Stomach (tissue), 19 donors: ENCODE measurements at places on chromosomes 2 and 18. TPM values are rescaled to one million over a fixed set of nuclear protein-coding genes. Genes with fewer than 3 reads are reported as not detected.

Gene DLGAP1
- 7.0 TPM for total RNA-seq

GRCh38 chr2:234631646-234632514, 135.0 kb upstream of the ARL4C start:
- H3K27ac ChIP-seq, result no peak overlapping the region
- DNase-seq, result no peak
- H3K4me1 ChIP-seq, result peaks cover 7% of the 10 kb centered on the region
- H3K4me3 ChIP-seq, result no peak overlapping the region
- peaks cover 6% of the 10 kb centered on the region for H3K27me3 ChIP-seq

DNA sequence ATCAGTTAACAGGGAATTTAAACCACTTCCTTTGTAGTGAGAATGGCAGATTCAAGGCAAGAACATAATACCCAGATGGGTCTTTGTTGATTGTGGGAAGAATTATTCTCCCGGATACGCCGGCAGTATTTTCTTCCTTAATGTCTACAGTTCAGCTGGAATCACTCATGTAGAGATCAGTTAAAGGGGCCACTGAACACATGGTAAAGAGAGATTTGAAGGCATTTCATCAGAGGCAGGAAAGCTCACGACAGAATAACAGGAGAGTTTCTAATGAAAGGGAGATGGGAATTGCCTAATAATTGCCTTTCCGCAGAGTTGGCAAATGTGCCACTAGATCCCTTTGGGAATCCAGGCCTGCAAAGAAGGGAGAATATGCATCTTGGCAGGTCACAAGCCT, 327.7 kb upstream of the ZNF804A start:
- no peak overlapping the region for H3K4me3 ChIP-seq
- H3K27me3 ChIP-seq, result no peaks in the 10 kb centered on the region
- no peaks in the 10 kb centered on the region for H3K36me3 ChIP-seq
- DNase-seq, result peak; percentile 3
- H3K4me1 ChIP-seq, result no peaks in the 10 kb centered on the region

- no peak for DNase-seq
- H3K4me3 ChIP-seq, result no peak overlapping the region
- H3K36me3 ChIP-seq, result no peaks in the 10 kb centered on the region
- H3K27ac ChIP-seq, result no peak overlapping the region
- no peaks in the 10 kb centered on the region for H3K27me3 ChIP-seq
- H3K4me1 ChIP-seq, result no peaks in the 10 kb centered on the region
Observed at GRCh38 chr2:61769093-61769675, 84.7 kb downstream of the FAM161A start.

Gene CROCC2
- not detected for total RNA-seq

Gene ALLC
- not detected for total RNA-seq

GRCh38 chr2:74502147-74502719, 2.8 kb upstream of the LBX2 start:
- DNase-seq, result peak; percentile 68
- H3K36me3 ChIP-seq, result peaks cover 6% of the 10 kb centered on the region

- H3K27me3 ChIP-seq, result no peaks in the 10 kb centered on the region
- DNase-seq, result peak; percentile 85
- no peaks in the 10 kb centered on the region for H3K36me3 ChIP-seq
- H3K4me1 ChIP-seq, result no peaks in the 10 kb centered on the region
- H3K4me3 ChIP-seq, result no peak overlapping the region
Observed at GRCh38 chr18:434410-434809, 66.1 kb downstream of the COLEC12 start.

DNA sequence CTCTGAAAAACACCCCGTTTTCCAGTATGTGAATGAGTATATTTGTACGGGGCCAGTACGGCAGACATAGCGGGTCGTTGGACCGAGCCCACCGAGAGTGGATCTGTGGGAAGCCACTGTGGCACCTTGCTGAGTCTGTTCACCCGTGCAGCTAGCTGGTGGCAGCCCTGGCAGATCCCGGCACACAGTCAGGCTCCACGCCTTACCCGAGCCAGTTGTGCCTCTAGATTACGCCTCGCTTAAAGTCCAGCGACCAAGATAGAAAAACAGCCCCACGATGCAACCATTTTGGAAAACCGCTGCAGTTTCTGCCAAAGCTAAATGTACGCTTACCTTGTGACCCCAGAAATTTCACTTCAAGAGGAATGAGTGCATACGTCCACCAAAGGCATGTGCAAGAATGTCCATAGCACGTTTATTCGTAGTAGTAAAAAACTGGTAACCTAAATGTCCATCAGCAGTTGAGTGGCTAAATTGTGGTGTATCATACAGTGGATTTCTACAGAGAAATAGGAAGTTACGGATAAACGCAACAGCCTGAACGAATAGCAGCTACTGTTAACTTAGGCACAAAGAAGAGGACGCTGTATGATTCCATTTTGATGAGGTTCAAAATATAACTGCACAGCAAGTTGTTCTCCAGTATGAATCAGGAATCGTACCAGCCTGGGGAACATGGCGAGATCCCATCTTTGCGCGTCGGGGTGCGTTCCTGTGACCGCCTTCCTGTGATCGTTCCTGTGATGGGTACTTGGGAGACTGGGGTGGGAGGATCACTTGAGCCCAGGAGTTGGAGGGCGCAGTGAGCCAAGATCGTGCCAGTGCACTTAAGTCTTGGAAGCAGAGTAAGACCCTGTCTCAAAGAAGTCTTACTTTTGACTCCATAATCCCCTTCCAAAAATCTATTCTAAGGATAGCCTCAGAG, 688 bp upstream of the WDR33 start:
- peak overlapping the region; percentile 77 for H3K4me3 ChIP-seq
- H3K27me3 ChIP-seq, result no peaks in the 10 kb centered on the region
- DNase-seq, result peak; percentile 12
- peaks cover 41% of the 10 kb centered on the region for H3K4me1 ChIP-seq
- no peaks in the 10 kb centered on the region for H3K36me3 ChIP-seq
- H3K27ac ChIP-seq, result peak overlapping the region; percentile 97

Gene CEP76
- 29.8 TPM for total RNA-seq

Gene METAP1D
- total RNA-seq, result 3.5 TPM

DNA sequence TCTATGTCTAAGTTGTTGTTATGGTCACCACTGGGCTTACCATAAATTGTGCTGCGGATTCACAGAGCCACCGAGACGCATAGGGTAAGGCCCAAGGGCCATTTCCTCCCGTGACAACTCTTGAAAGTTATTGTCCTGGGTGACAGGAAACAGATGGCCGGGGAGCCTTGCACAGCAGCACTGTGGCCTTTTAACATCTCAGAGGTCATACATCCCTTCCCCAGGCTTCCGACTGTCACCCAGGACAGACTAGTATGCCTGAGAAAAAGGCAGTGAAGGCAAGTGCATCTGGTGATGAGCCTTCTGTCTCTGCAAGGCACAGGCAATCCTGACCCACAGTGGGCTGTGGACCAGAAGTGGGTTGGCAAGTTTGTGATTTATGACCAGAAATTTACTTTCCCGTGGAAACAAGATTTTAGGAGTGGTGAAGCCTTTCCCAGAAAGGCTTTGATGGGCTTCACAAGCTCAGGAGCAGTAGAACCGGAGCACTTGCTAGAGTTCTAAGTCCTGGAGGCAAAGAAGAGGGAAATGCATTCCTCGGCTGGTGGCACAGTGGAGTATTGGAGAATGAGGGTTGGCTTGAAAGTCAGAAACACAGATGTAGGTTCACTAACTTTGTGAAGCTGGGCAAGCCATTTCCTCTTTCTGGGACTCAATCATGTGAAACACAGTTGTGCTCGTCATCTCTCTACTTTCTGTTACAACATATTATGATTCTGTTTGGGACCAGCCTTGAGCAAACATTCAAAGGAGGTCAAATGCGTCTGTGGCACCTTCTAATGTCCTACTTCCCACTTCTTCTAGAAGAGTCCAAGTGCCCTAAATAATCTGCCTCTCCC, 2.0 kb upstream of the CAPN14 start:
- H3K4me3 ChIP-seq, result no peak overlapping the region
- no peaks in the 10 kb centered on the region for H3K36me3 ChIP-seq
- DNase-seq, result peak; percentile 66

DNA sequence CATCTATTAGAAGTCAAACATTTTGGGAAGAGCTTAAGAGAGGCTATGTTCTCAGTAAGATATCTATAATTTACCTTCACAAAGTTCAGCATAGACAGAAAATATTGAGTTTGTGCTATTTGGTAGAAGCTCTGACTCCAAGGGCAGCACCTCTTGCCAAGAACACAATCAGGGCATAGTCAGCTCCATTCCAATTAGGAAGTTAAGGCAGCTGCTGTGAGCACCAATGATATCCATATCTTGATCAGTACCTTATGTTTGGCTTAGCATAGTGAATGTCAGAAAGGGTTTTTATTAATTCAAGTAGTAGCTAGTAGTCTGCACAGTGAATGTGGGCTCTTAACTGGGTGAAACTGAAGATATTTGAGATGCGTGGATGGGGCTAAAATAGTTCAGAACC, 86.4 kb upstream of the SPRED2 start:
- no peak overlapping the region for H3K27ac ChIP-seq
- no peaks in the 10 kb centered on the region for H3K36me3 ChIP-seq
- no peaks in the 10 kb centered on the region for H3K4me1 ChIP-seq
- H3K27me3 ChIP-seq, result no peaks in the 10 kb centered on the region
- no peak for DNase-seq
- H3K4me3 ChIP-seq, result no peak overlapping the region

Gene CHRND
- total RNA-seq, result not detected

DNA sequence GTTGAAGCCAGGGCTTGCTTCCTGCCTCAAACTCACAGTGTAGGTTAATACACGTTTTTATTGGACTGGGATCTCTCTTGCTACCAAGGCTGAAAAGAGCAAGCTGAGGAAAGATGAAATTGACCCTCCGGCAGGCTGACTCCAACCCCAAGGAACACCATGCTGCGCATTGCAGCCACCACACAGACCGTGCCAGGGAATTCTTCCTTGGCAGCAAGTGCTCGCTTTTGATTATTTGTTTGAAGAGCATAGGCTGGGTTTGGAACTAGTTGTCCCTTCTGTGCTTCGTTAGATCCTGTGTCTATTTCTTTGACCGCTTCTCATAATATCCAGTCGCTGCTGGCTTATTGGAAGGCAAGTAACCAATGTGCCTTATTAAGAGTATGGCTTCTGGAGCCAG, 34.4 kb upstream of the DARS1 start:
- DNase-seq, result no peak
- no peaks in the 10 kb centered on the region for H3K4me1 ChIP-seq
- no peak overlapping the region for H3K27ac ChIP-seq
- H3K36me3 ChIP-seq, result no peaks in the 10 kb centered on the region

DNA sequence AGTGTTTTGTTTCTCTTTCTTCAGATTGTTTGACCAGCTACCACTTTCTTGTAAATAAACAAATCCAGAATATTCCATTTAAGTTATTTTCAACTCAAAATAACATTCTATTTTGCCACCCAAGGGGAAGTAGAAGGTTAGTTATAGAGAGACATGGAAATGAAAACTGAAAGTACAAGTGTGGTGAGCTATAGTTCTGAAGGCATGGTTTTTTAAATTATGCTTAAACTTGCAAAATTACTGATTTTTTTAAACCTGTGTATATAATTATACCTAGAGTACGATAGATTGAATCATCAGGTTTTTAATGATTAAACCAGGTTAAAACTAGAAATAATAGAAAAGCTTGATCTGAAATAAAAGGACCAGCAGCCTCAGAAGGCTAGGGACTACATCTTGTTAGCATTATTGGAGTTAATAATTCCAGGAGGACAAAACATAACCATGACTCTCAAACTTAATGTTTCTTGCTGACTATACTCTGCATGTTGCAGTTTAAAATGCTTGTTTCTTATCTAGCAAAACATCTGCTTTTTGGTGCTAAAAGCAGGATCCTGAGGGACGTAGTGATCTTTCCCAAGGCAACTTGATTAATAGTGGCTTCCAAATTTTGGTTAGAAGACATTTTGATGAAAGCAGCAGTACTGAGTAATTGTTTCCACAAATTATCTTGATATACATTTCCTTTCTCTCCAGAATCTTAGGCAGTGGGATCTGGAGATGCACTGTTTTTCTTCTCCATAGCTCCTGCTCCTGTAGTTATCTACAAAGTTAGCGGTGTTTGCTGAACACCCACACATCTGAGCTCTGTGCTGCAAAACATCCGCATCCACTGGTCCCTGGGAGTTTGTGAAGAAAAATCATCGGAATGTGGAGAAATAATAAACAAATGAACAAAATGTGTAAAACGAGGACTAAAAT, 327.2 kb upstream of the PKDCC start:
- peak; percentile 23 for DNase-seq
- H3K4me3 ChIP-seq, result no peak overlapping the region
- no peaks in the 10 kb centered on the region for H3K36me3 ChIP-seq
- no peak overlapping the region for H3K27ac ChIP-seq
- peaks cover 4% of the 10 kb centered on the region for H3K4me1 ChIP-seq
- no peaks in the 10 kb centered on the region for H3K27me3 ChIP-seq

Gene TXNDC2
- total RNA-seq, result not detected

DNA sequence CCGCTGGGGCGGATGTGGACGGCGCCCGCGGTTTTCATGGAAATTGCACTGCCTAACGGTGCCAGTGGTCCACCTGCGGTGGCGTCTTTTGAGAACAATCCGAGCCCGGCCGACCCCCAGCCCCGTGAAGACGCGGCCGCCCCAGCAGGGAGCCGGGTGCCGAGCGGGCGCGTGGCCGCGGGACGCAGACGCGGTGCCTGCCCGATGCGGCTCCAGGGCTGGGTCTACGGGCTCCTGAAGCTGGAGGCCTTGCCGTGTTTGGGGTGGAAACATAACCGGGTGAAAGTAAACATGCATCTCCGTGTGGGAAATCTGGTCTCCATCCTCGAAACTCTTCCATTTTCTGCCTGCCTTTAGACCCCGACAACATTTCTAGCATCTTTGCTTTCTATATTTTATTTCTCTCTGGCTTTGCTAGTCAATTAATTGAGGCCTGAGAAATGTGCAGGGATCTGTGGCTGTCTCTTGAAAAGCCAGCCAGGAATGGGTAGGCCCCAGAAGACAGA, 572 bp downstream of the INPP4A start:
- peak overlapping the region; percentile 86 for H3K27ac ChIP-seq
- no peaks in the 10 kb centered on the region for H3K27me3 ChIP-seq
- no peaks in the 10 kb centered on the region for H3K36me3 ChIP-seq
- H3K4me3 ChIP-seq, result peak overlapping the region; percentile 83
- peaks cover 17% of the 10 kb centered on the region for H3K4me1 ChIP-seq
- no peak for DNase-seq

DNA sequence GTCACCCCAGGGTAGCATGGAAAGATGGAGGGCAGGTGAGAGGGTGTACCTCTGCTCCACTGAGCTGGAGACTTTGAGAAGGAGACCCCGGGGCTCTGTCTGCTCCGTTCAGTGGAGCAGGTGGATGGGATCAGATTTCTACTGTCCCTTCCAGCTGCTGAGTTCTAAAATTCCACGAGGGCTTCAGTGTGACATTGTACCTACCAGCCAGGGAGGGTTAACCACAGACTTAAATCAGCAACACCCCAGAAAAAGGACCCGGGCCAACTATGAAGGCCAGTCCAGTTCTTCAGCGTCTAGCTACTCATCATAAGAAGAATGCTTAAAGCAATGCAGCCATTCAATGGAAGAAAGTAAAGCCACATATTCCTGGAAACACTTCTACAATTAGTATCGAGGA, 23.8 kb downstream of the STAT1 start:
- no peak overlapping the region for H3K4me3 ChIP-seq
- H3K4me1 ChIP-seq, result no peaks in the 10 kb centered on the region
- DNase-seq, result no peak
- peaks cover 88% of the 10 kb centered on the region for H3K36me3 ChIP-seq
- H3K27ac ChIP-seq, result no peak overlapping the region

Gene RESP18
- total RNA-seq, result not detected

GRCh38 chr2:242075168-242075567, 205.6 kb downstream of the RTP5 start:
- no peak overlapping the region for H3K4me3 ChIP-seq
- H3K4me1 ChIP-seq, result peaks cover 2% of the 10 kb centered on the region
- DNase-seq, result no peak
- H3K27me3 ChIP-seq, result no peaks in the 10 kb centered on the region
- H3K36me3 ChIP-seq, result no peaks in the 10 kb centered on the region
